Ascending aorta (tissue), 2 donors: ENCODE measurements at places on chromosomes 7 and 10.

DNA sequence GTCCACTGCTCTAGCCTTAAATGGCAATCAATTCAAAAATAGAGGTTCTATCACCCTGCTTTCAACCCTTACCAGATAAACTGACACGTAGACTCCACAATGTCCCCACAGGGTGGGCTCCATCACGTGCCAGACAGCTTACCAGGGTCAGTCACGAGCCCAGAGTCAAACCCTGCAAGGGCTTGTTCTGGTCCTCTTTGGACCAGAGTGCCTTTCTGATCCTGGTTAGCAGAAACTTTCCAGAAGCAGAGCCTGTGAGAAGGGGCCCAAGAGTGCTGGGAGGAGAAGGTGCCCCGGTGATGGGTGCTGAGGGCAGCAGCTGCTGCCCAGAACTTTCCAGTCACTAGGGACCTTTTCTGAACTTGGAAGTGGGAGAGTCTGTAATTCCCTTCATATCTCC is 354 bp upstream of the GIMAP5 start:
- no peak for DNase-seq

DNA sequence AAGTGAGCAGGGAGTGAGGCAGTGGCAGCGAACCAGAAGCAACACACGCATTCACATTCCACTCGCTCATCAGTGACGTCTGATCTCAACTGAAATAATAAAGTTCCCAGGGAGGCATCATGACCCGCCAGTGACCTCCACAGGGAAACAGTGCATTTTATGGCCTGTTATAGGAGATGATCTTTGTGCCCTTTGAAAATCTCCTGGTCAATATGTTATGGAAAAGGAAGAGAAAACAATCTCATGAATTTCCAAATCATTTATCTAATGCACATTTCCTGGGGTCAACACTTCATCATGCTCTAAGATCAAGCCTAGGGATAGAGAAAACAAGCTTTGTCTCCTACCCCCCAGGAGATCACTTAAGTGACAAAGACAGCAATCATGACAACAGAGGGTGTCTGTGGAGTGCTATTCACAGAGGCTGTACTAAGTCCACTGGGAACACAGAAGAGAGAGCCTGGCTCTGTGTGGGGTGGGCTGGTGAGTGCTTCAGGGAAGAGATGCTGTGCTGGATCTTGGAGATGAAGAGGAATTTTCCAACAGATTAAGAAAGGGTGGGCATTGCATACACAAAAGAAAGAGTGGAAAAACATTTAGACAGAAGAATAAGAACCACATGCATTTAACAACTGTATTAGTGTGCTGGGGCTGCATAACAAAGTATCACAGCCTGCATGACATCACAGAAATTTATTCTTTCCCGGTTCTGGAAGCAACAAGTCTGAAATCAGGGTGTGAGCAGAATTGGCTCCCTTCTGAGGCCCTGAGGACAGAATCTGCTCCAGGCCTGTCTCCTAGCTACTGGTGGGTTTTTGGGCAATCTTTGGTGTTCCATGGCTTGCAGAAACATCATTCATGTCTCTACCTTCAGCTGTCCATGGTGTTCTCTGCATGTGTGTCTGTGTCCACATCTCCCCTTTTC is 613.9 kb upstream of the IGFBP3 start:
- no peak for DNase-seq

DNA sequence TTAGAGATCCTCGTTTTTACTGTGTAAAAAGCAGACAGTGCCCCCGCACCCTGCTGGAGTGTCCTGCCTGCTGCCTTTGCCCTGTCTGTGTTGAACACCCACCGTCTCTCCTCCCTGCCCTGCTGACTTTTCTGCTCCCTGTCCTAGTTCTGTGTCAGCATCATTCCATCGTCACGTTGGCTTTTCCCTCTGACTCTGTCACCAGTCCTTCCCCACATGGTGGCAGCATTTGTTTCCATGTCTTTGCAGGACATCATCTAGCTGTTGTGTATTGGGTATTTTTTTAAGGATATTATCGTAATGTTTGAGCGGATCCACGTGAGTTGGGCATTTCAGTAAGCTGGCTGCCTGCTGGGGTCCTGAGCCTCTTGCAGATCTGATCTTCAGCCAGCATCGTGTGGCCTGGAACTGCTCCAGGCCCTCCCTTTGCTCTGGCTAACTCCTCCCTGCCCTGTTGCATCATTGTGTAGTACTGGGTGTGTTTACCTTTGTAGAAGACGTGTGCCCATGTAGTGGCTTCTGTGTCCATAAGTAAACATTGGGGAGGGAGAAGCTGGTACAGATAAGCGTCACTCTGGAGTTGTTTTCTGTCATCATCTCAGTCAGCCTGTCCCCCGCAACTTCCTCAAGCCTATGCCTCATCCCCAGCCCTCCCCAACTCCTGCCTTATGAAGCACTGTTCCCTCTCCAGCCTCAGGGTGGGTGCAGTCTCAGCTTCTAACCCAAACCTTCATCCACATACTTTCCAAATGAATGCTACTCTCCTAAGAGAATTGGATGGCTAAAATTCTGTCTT is 44.3 kb downstream of the TRRAP start:
- no peak for DNase-seq

DNA sequence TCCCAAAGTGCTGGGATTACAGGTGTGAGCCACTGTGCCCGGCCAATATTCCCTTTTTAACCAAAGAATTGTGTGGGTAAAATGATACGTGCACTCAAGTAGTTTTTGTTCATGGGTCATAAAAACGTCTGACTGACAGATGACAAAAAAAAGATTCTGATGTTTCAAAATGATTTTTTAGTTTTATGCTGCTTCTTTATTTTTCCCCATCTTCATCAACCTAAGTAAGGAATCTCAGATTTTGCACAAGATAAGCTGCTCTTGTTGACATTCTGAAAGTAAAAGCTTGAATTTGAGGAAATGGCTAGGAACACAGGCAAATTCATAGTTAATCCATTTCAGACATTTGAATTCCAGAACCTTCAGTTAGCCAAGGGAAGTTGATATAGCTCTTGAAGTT is 526.1 kb upstream of the NRP1 start:
- no peak for DNase-seq

DNA sequence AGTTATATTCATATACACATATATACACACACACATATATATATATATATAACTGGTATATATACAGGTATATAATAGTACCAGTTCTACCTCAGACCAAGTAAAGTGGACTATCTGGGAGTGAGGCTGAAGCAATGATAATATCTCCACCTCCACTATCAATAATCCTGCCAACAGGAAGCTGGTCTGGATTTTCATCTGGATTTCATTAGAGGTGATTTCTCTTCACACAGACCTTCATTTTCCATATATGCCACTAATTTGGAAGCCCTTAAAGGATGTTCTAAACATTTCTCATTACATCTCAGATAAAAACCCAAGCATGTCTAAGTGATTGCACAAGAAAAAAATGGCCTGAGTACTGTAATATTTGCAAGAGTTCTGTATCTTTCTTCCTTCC is 1.7 kb upstream of the SLC35B4 start:
- DNase-seq, result no peak

- no peak for DNase-seq
These were observed 30.0 kb upstream of the EIF5AL1 start for GRCh38 chr10:79482304-79482703.
